ENCODE measurements at places on chromosomes 5 and 9.

DNA sequence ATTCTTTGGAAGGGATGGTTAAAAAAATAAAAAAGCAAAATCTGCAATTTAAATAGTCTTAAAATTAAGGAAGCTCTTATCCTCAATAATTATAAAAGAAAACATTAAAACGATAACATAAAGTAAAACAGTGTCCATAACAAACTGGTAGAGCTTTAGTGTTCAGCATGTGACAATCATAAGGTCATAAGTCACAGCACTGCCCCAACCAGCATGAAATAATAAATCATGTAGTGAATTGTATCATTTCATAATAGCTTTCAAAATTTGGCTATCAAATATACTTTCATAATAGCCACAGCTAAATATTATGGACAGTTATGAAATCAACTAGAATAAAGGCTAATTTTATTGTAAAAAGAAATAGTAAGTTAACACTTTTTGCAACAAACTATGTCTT is 10.0 kb downstream of the NR3C1 start:
- DNase-seq = no peak
- peaks cover 69% of the 10 kb centered on the region for H3K36me3 ChIP-seq
- H3K27me3 ChIP-seq = no peaks in the 10 kb centered on the region
- H3K4me3 ChIP-seq = peak overlapping the region; percentile 76
- no peak overlapping the region for H3K27ac ChIP-seq
- H3K4me1 ChIP-seq = peaks cover 68% of the 10 kb centered on the region

- H3K27me3 ChIP-seq = no peaks in the 10 kb centered on the region
- no peaks in the 10 kb centered on the region for H3K36me3 ChIP-seq
- H3K27ac ChIP-seq = no peak overlapping the region
- no peak for DNase-seq
Observed at GRCh38 chr5:97420646-97421045, 237.6 kb upstream of the RIOK2 start.

GRCh38 chr5:1096838-1097237 is 15.0 kb downstream of the SLC12A7 start:
- H3K27ac ChIP-seq = no peak overlapping the region
- H3K36me3 ChIP-seq = no peaks in the 10 kb centered on the region
- DNase-seq = no peak
- H3K4me1 ChIP-seq = no peaks in the 10 kb centered on the region

DNA sequence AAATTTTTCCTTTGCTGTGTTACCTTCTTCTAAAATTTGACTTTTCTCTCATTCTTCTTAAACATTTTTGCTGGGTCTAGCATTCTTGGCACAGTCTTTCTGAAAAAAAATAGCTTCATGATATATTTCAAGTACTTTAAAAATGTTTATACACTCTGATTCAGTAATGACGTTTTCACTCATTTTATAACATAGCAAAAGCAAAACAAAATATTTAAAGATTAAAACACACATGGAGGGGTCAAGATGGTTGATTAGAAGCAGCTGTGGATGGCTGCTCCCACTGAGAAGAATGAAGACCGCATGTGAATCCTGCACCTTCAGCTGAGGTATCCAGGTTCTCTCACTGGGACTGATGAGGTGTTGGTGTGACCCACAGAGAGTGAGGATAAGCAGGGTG is 188.2 kb downstream of the SGCD start:
- H3K36me3 ChIP-seq = no peaks in the 10 kb centered on the region
- H3K4me3 ChIP-seq = no peak overlapping the region
- H3K4me1 ChIP-seq = no peaks in the 10 kb centered on the region
- no peak overlapping the region for H3K27ac ChIP-seq

DNA sequence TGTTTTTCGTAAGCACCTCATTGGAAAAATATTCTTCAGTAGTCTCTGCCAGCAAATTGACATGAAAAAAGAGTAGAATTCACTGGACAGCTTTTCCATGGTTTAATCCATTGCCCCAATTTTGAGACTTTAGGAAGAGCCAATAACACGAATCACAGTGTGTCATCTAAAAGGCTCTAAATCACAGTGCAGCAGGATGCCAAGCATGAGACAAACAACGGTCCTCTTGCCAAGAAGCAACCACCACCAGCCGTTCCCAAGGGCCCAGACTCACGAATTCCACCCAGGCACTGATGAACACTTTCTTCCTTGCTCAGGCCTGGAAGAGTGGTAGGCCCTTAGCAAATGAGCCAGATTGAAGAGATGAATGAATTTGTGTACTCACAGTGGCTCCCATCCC is 18.3 kb upstream of the IRX4 start:
- H3K36me3 ChIP-seq = no peaks in the 10 kb centered on the region
- H3K27me3 ChIP-seq = no peaks in the 10 kb centered on the region

GRCh38 chr5:147188200-147189108 is 46.4 kb upstream of the STK32A start:
- H3K4me3 ChIP-seq = no peak overlapping the region
- H3K27ac ChIP-seq = no peak overlapping the region
- peak; percentile 42 for DNase-seq

DNA sequence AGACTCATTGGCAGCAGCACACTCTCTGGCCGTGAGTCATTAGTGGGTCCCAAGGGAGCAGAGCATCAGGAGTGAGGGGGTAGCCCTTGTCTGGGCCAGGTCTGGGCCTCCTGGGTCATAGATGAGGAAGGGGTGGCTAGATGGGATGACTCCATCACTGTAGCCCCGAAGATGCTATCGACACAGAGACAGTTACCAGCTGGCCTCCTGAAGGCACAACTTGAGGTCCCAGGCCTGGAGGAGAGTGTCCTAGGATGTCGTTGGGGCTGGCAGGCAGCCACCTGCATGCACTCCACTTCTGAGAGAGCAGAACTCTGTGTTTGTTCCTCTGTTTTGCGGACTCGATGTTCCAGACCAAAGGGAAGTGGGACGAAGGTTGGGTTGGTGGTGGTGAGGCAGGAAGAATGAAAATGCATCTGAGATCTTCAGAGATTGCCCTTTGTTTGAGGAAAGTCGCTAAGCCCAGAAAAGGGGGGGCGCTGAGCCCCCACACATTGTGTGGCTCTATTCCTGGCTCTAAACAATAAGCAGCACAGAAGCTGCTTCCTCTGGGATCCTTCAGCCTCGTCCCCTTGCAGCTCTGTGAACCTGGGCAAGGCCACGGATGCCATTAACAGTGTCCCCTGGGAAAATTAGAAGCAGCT is 4.7 kb downstream of the BTNL9 start:
- no peaks in the 10 kb centered on the region for H3K4me1 ChIP-seq
- no peak for DNase-seq
- H3K27ac ChIP-seq = no peak overlapping the region
- H3K36me3 ChIP-seq = no peaks in the 10 kb centered on the region

GRCh38 chr9:18149471-18150011 is 324.4 kb upstream of the ADAMTSL1 start:
- no peaks in the 10 kb centered on the region for H3K4me1 ChIP-seq
- H3K27ac ChIP-seq = no peak overlapping the region
- H3K36me3 ChIP-seq = no peaks in the 10 kb centered on the region
- DNase-seq = no peak
- no peaks in the 10 kb centered on the region for H3K27me3 ChIP-seq

GRCh38 chr5:163653526-163653925 is 148.1 kb downstream of the MAT2B start:
- no peak overlapping the region for H3K27ac ChIP-seq
- H3K36me3 ChIP-seq = no peaks in the 10 kb centered on the region
- no peak for DNase-seq
- no peaks in the 10 kb centered on the region for H3K4me1 ChIP-seq
- H3K4me3 ChIP-seq = no peak overlapping the region

DNA sequence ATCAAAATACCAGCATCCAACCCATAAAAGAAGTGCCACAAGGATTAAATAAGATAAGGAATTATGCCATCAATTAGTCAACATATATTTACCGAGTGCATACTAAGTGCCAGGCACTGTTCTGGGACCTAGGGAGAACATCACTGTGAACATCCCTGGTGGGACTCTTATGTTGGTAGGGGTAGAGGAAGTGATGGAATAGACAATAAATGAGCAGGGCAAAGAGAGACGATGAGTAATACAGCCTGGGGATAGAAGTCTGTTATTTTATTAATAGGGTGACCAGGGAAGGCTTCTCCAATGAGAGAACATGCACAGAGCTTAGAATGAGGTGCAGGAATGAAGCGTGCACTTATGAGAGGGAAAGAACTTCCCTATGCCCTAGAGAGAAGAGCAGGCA is 47.4 kb upstream of the VLDLR start:
- no peaks in the 10 kb centered on the region for H3K36me3 ChIP-seq
- no peak for DNase-seq
- no peak overlapping the region for H3K27ac ChIP-seq
- no peak overlapping the region for H3K4me3 ChIP-seq
- no peaks in the 10 kb centered on the region for H3K27me3 ChIP-seq
- no peaks in the 10 kb centered on the region for H3K4me1 ChIP-seq

DNA sequence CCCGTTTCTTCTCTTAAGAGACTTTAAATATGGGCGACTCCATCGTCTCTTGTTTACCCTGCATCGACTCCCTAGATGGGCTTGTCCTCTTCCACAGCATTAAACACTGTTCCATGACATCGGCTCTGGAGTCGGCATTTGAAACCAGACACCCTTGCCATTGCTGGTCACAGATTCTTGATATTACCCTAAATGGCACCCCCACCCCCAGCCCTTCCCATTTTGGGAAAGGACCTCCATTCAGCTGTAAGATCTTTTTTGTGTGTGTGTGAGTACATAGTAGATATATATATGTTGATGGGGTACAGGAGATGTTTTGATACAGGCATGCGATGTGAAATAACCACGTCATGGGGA is 51.1 kb upstream of the SH3PXD2B start:
- H3K36me3 ChIP-seq = no peaks in the 10 kb centered on the region
- no peak for DNase-seq
- no peaks in the 10 kb centered on the region for H3K27me3 ChIP-seq
- H3K4me3 ChIP-seq = no peak overlapping the region

DNA sequence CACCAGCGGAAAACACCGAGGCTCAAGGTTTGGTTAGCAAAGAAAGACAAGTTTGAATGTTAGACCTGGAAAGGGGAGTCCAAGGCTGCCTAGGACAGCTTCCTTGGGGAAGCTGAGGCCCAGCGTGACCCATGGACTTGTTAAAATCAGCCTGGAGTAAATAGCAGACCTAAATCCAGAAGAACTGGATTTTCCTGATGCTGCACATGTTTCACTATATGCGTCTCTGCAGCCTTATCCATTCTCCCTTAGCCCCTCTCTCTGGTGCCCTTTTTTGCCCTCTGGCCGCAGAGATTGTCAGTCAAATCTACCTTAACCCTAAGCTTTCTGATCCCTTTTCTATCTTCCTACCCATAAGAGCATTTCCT is 119.9 kb downstream of the NTRK2 start:
- H3K4me1 ChIP-seq = no peaks in the 10 kb centered on the region
- H3K4me3 ChIP-seq = no peak overlapping the region
- peaks cover 2% of the 10 kb centered on the region for H3K27me3 ChIP-seq
- no peak for DNase-seq

- H3K4me1 ChIP-seq = peaks cover 14% of the 10 kb centered on the region
- no peak overlapping the region for H3K27ac ChIP-seq
- DNase-seq = peak; percentile 25
- no peaks in the 10 kb centered on the region for H3K27me3 ChIP-seq
- H3K4me3 ChIP-seq = no peak overlapping the region
- H3K36me3 ChIP-seq = no peaks in the 10 kb centered on the region
Observed at GRCh38 chr5:112604732-112605630, 132.7 kb upstream of the APC start.

DNA sequence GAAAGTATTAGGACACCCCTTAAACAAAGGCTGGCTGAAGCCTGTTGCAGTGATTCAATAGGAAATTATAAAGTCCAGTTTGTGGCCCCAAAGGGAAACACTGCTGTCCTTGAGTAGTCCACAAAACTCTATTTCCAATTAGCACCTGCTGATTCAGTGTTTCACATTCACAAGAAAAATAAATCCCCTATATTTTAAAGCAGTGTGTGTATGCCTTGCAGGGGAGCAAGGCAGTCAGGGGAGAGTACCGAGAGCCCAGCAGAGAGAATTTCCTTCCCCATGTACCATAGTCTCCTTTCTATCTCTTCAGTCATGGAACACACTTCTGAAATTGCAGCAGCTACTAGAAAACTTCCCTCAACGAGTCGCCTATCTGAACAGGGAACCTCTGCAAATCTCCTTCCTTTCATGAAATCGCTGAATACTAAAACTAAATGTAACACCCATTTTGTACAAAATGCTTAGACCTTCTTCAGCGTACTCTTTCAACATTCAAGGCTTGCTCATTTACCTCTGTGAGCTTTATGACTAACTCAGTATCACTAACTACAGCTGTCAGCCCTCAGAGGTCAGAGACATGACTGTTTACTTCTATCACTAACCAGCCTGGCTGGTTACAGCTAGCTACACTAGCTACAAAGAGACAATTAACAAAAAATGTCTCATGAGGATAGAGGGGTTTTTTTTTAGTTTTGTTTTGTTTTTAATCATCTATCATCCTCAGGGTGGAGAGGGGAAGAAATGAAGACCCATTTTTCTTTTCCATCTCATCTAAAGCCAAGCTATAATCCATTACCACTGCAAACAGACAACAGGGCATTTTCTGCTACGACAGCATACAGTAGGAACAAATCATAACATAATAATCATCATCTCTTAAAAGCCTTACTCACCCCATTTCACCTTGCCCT is 188.7 kb downstream of the EBF1 start:
- no peak overlapping the region for H3K27ac ChIP-seq
- DNase-seq = no peak
- no peaks in the 10 kb centered on the region for H3K4me1 ChIP-seq
